Substantia nigra (tissue), 51 donors: ENCODE measurements at places on chromosomes 2 and 18.
A peak's percentile ranks its signal among the peaks of the same experiment; 100 is the strongest.

DNA sequence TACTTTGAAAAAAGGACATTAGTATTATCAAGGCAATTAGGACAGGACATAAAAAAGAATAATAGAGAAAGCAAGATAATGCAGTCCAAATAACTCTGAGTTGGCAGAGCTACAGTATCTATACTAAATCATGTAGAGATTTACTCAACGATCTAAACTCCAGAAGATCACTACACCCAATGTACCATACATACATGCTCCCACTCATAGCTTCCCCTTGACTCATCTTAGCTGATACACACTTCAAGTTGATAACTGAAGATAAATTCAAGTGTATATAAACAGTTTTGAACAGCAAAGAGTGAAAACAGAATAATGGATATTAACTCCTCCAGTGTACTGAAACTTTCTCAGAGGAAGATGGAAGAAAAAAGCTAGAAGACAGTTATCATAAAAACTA, 78.5 kb downstream of the SESTD1 start:
- no peak for DNase-seq

DNA sequence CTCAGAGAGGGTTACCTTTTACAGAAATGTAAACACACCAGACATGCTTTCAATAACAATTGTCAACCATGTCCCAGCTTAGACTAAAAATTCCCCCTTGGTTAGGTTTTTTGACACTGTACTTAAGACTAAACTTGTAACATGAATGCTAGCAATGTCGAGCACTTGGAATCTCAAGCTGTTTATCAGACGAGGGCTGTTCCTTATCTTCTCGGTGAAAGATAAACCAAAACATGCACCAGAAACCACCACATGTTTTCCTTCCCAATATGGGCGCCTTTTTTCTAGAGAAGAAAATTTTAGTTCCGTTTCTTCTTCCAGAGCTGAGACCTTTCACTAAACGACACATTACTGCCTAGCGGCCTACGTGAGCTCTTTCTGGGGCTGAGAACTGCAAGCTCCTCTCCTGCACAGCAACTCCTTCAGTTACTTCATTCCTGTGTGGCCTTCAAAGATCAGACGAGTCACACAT, 42.4 kb upstream of the ACKR3 start:
- DNase-seq = no peak

DNA sequence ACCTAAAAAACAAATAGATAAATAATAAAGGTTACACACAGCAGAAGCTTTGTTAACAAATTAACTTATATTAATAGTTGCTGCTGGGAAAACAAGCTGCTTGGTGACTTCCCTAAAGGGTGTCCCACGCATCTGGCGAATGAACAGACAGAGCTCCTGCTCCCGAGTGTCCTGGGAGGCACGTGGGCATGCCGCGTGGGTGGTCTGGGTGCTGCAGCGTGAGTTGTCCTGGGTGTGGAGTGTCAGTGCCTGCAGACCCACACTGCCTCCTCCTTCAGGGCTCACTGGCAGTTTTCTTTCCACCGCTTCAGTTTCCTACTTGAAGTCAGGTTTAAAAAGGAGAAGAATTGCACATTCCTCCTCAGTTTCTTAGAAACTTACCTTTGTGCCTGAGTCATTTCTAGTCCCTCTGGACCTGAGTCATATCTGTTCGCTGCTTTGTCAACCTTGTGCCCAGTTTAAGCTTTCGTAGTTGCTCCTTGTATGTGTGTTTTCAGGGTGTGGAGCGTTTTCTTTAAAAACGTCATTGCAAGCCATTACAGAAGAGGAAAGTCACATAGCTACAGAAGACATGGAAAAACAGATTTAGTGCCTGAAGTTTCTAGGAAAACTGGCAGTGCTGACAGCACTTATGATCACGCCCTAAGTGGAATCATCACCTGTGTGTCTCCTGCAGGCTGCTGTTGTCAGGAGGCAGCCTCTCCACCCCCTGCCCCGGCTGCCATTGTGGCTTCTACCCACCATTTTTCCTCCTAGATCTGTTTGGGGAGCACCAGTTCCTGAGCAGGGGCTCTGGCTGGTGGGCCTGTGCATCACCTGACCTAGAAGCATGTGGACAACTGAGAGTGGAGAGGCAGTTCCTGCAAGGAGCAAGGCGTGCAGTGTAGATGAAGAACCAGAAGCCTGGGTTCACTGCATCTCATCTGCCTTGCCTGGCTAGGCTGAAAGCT, 24.5 kb downstream of the IMPA2 start:
- no peak for DNase-seq

GRCh38 chr2:216049452-216049851, 32.2 kb downstream of the PECR start:
- no peak for DNase-seq

DNA sequence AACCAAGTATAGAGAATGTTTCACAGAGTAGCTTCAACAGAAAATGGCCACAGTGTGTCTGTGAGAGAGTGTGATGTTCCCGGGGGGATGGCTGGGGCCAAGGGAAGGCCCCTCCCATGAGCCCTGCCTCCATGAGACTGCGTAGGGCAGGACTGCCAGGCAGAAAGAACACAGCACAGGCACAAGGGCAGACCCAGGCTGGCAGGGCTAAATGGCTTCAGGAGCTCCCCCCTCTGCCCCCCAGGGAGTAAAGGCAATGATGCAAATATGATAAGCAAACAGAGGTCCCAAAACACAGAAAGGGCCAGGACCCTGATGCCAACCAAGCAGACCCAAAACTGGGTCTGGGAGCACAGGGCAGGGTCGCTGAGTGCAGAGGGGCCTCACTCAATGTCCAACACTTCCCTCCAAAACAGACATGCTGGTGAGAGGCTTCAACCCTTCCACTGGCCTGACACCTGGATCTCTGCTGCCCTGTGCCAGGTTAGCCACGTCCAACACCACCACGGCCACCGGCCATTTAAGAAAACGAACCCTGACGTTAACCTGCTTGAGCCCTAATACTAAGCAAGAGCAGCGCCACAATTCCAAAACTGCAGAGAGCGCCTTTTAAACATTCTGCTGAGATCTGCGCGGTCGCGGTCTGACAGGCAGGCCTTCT, 90.3 kb downstream of the HDAC4 start:
- peak; percentile 52 for DNase-seq

GRCh38 chr18:22840606-22841144, 92.5 kb upstream of the RBBP8 start:
- no peak for DNase-seq

- no peak for DNase-seq
Measured at GRCh38 chr2:10449838-10450691, 1.9 kb upstream of the ODC1 start.

- DNase-seq = no peak
Measured at GRCh38 chr2:67865917-67866316, 196.9 kb downstream of the C1D start.

DNA sequence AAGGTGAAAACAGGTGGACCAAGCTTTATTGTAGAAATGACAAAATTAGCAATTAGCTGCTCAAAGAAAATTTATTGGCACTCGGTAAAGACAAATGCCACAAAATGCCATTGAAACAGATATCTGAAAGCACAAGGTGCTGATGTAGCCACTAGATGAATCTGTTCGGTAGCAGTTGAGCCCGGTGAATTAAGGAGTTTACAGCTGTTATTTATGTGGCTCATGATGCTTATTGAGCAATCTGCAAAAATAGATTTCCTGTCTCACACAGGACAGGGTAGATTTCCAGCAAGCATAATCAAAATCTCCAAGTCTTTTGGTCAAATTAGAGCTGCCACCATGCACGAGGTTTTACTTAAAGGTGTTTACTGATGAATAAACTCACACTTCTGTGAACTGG, 182.2 kb downstream of the PPP1R1C start:
- DNase-seq = no peak

DNA sequence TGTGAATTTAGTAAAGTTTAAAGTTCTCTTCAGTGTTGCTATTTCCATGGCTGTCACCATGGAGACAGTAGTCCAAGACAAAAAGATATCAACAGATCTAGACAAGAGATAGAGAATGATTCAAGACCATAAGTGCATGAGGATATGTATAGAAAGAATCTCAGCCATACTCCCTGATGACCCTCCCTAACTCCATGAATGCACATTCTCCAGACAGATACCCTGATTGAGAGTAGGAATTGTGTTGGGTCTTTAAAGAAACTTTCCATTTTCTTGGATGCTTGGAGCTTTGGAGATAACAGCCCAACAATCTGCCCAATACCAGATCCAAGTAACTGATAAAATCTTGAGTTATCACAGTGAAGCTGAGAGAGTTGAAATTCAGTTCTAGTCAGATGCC, 1601.2 kb upstream of the CELF4 start:
- no peak for DNase-seq
